ENCODE measurements at places on chromosomes 3 and 15. TPM values are rescaled to one million over a fixed set of nuclear protein-coding genes. Genes with fewer than 3 reads are reported as not detected.

The GNAI2 gene
- 519 TPM for total RNA-seq

- DNase-seq: no peak
Observed at GRCh38 chr15:24819680-24820079, 135.1 kb upstream of the SNRPN start.

DNA sequence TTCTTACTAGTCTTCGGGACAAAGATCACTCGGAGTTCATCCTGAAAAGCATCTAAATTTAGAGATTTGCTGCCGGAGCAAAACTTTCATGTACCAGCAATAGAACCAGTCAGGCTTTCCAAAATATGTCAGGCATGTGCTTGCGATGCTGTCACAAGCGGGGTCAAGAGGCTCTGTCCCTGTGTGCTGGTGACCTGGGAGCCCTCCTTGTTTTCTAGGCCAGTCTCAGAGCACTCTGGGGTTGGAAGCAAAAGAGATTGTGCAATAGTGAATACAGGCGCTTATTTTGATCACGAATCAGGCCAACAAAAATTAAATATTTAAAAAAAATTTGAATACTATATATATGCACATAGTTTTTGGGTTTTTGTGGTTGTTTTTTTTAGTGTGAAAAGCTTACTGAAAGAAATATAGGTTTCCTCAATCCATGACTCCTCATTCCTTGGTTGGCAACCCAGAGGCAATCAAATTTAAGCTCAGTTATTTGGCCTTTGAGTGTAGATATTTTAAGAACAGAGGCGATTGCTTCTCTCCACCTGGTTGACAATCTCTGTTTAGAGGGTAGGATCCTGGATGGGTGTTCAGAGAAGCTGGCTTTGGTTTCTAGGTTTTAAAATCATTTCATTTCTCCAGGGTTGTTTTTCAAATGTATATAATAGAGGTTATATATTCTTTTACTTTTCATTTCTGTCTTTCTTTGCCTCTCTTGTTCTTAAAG is 8.4 kb upstream of the KLHL24 start:
- DNase-seq: no peak

DNA sequence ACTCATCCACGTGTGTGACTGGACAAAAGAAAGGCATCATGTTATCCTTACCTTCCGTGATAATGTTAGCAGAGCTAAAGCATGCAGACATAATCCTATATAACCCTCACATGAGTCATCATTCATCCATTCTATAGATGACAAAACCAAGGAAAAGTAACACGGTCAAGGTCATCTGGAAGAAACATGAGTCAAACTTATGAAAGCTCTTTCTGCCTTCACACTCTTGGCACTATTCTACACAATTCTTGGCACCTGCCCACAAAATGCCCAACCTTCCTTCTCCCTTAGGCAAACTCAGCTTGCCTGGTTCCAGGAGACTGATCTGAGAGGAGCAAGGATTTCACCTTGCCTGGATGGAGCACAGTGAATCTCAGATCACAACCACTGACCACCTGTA is 66.9 kb downstream of the PRICKLE2 start:
- no peak for DNase-seq

GRCh38 chr3:115423170-115423569 is 200.1 kb upstream of the GAP43 start:
- no peak for DNase-seq

DNA sequence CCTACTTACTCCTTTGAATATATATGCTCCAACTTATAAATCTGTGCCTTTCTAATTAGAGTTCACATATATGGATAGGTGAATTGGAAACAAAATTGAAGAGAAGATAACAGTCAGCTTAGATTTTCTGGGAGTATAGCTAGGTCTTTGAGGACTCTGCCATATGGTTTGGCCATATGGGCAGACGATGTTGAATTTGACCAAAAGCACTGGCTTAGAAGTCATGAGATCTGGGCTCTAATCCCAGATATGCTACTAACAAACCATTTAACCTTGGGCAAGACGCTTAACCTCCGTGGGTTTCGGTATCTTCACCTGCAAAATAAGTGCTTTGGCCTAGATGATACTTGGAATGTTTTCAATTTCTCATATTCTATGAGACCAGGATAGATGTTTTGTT is 154.1 kb downstream of the LSAMP start:
- no peak for DNase-seq

DNA sequence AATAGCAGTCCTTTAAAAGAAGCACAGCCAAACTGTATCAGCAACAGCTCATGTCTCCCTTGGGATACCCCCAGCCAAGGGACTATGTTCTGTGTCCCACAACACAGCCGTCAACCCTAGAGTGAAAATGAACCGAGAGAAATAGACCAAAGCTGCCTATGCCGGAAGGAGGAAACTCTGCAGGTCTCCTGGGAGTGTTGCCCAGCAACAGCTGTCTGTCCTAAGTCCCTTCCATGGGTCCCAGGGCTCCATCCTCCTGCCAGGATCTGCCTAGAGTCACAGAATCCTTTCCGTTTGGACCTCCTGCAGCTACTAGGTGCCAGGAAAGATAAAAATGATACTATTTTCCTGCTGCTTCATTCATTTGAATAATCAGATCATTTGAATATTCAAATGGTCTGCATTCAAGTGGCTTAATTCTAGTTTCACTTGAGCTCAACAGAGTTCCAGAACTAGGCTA is 53.1 kb downstream of the TRANK1 start:
- no peak for DNase-seq

- DNase-seq: no peak
Observed at GRCh38 chr3:44983484-44983941, 7.5 kb downstream of the EXOSC7 start.

DNA sequence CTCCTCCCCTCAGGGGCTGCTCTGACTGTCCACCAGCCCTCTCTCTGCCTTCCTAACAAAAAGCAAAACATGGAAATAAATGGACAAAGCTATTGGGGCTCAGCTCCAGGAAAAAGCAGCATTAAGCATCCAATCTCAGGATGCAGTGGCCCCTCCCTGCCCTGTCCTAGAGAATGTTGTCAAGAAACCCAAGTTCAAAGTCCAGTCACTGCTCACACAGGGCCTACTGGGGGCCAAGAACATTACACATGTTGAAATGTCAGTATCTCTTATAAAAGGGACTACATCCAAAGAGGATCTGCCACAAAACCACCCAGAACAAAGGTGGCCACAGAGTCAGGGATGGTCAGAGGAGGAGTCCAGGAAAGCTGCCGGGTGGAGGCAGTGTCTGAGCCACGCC is 7.6 kb upstream of the GRIP2 start:
- no peak for DNase-seq

DNA sequence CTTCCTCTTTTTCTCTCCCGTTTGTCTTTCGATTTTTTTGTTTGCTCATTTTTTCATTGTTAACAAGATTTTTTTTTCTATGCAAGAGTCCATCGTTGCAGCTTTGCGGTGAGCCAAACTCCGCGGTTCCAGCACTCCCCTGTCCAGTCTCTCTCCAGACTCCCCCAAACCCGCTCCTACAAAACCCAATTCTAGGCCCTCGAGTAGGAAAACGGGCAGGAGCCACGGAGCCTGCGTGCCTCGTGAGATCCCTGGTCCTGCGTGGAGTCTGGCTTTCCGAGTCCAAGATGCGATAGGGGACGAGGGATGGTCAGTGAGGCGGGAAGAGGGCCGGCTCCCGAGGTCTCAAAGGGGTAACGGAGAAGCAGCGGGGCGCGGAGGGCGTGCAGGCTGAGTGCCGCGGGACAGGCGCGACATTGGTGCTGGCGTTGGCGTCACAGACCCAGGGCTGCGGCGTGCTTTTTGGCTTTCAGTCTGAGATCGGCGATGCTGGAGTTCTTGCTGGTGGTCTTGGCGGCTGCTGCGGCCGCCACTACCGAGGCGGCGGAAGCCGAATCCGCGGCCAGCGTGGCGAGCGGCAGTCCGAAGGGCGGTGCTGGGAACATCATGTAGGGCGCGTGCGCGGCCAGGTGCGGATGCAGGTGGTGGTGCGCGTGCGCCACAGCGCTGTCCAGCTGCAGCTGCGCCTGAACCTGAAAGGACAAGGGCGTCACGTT is 8.5 kb downstream of the SHOX2 start:
- peak; percentile 80 for DNase-seq

GRCh38 chr3:149339931-149340309 is 6.5 kb upstream of the TM4SF18 start:
- no peak for DNase-seq

DNA sequence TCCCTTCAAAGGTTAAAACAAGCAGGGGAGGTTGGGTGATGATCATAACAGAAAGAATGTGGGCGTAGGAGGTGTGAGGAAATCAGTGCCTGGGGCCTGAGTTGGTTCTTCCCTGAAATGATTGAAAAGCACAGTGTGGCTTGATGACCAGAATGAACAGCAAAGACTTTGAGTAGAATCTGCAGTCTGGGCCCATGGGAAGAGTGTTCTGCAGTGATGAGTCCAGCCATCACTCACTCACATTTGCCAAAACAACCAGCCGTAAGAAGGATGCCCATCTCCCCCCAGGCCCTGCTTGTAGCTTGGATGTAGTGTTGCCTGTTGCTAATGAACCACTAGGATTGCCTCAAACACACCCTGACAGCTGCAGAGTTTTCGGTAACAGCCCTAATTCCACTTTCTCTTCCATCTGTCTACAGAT is 67.9 kb downstream of the VGLL3 start:
- no peak for DNase-seq

The AMOTL2 gene
- not detected for total RNA-seq

DNA sequence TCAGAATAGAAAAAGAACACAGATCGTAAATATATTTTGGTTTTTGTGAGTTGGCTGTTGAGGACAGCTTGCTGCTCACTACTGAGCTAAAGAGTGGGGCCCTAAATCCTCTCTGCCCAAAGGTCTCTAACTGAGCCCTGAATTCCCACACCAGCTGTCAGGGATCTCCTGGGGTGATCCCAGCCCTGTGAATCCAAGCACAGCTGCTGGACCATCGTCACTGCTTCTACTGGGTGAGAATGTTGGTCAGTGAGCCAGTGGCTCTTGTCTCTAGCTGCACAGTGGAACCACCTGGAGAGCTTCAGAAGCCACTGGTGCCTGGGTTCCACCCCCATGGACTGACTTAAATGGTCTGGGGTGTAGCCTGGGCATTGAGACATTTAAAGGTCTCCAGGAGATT is 90.5 kb upstream of the IL12A start:
- no peak for DNase-seq

GRCh38 chr15:92907896-92908712 is 8.0 kb downstream of the CHD2 start:
- no peak for DNase-seq

DNA sequence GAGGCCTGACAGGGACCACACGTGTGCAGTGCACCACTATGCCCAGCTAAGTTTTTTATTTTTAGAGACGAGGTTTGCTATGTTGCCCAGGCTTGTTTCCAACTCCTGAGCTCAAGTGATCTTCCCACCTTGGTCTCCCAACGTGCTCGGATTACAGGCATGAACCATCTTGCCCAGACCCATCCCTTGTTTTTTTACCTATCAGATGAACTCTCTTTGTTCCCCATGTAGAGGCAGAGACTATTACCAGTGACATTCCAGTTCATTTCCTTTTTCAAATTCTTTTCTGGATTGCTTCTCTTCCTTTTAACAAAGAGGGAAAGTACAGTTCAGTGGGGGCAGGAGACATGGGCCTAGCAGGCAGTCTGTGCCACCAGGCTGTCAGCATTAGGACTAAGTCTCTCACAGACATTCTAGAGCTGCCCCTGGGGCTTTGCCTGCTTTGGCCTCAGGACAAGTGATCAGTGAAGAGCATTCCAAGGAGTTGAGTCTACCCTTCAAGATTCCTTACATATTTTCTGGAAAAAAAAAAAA is 103.5 kb upstream of the SLC7A14 start:
- no peak for DNase-seq

The SAMMSON gene
- not detected for total RNA-seq

- DNase-seq: no peak
Observed at GRCh38 chr3:138281561-138281960, 48.1 kb downstream of the NME9 start.

DNA sequence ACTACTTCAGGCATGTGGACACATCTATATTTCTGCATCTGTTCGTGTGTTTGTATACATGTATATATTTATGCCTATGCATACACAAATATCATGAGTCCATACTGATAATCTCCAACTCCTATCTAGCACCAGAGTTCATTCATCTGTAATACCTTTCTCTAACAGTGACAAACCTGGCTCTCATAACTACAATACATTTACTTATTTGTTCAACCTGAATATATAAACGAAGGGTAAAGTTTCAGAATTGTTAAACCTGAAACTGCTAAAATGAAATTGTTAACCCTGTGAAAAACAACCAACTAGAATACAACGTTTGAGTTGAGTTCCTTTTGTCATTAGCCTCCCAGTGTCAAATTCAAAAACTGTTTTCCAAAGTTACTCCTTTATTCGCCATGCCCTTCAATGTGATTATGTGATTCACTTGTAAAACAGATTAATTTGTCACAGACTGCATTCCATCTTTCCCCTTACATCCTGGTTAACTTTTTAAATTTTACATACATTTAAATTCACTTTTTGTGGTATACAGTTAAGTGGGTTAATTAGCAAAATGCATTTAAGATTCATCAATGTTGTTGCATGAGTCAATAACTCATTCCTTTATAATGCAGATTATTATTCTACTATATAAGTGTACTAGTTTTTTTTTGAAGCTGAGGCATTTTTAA is 58.5 kb downstream of the PIK3R4 start:
- DNase-seq: no peak

DNA sequence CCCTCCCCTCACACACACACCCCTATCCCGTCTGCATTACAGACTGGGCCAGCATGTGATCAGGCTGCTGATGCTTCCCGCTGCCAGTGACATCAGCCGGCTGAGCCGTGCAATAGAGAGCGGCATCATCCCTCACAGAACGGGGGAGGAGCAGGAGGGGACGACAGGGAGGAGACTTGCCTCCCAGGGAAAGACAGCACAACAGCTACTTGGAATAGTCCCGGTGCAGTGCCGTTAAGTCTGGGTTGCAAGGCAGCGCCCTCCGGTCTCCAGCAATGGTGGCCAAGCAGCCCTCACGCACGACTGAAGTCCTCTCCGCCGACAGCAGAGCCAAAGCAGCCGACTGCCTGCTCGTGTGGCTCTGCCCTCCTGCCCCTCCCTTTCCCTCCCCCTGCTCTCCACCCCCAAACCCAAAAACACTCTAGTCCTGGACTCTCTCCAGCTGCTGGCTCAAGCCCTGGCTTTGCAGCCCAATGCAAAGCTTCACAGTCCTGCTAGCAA is 31.5 kb upstream of the RPS17 start:
- DNase-seq: no peak

- DNase-seq: no peak
Observed at GRCh38 chr15:92687195-92687602, 31.6 kb upstream of the FAM174B start.

DNA sequence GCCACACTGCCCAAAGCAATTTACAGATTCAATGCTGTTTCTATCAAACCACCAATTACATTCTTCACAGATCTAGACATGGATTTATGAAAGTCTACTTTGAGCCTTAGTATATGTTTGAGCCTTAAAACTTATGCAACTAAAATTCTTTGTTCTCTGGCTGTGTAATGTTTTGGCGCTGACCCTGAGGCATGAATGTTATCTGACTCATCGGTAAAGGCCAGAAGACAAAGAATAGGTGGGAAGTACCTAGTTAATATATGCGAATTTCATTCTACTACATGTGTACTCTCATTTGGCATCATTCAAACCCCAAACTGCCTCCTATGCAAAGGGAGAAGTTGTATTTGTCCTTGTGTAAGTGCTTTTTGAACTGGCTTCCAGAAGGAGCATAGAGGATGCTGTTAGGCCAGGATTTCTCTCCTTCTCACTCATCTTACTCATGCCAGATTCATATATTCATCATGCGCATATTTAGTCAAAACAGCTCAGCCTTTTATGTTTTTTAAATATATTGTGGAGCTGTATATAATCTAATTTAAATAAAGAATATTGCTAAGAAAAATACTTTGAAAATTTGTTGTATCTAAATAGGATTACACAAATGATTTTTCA is 204.2 kb downstream of the NFKBIZ start:
- no peak for DNase-seq

GRCh38 chr3:75506603-75507002 is 157.5 kb upstream of the FRG2C start:
- no peak for DNase-seq

The ATP2C1 gene
- 57.5 TPM for total RNA-seq
